Renal cortical epithelial cell (primary cell): ENCODE measurements at places on chromosomes 1 and 21. TPM values are rescaled to one million over a fixed set of nuclear protein-coding genes. Genes with fewer than 3 reads are reported as not detected.

GRCh38 chr1:116806671-116807070, 52.4 kb downstream of the CD2 start:
- DNase-seq: no peak

- DNase-seq: no peak
Observed at GRCh38 chr21:42310411-42311001, 4.7 kb downstream of the TFF3 start.

GRCh38 chr1:231465051-231465450, 43.0 kb upstream of the EGLN1 start:
- DNase-seq: no peak

- DNase-seq: no peak
Observed at GRCh38 chr1:20980051-20980450, 192.9 kb upstream of the HP1BP3 start.

DNA sequence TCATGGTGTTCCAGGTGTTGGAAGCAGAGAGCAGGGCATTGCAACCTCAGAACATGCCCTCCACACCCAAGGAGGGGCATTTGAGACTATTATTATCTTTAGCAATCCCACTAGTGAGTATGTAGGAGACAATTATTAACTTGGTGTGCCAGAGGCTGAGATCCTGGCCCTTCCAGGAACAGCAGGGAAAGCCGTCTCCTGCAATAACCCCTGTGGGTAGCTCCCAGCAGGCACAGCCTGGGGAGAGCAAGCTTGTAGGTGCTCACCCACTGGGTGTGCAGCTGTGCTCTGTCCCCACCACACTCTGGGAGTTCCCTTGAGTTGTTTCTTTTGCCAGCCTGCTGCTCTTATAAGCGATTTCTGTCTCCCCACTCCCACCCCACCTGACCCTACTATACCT, 10.3 kb downstream of the CFAP107 start:
- no peak for DNase-seq

DNA sequence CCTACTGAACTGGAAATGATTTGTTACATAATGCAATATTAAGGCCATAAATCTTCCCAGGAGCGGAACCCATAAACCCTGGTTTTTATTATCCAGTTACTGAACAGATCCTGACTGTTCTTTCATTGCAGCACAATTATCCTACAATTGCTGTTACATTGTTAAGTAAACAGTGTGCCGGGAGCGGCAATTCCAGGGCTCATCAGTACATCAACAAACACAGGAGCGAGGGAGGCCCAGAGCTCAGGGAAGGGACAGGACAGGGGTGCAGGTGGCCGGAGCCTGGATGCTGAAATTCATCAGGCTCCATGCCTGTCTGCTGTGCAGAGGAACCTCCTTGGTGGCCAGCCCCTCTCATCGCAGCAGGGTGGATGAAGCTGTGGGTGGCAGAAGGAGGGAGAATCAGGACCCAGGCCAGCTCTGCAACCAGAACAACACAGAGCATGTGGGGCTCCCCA, 544.7 kb downstream of the NPHP4 start:
- DNase-seq: no peak

DNA sequence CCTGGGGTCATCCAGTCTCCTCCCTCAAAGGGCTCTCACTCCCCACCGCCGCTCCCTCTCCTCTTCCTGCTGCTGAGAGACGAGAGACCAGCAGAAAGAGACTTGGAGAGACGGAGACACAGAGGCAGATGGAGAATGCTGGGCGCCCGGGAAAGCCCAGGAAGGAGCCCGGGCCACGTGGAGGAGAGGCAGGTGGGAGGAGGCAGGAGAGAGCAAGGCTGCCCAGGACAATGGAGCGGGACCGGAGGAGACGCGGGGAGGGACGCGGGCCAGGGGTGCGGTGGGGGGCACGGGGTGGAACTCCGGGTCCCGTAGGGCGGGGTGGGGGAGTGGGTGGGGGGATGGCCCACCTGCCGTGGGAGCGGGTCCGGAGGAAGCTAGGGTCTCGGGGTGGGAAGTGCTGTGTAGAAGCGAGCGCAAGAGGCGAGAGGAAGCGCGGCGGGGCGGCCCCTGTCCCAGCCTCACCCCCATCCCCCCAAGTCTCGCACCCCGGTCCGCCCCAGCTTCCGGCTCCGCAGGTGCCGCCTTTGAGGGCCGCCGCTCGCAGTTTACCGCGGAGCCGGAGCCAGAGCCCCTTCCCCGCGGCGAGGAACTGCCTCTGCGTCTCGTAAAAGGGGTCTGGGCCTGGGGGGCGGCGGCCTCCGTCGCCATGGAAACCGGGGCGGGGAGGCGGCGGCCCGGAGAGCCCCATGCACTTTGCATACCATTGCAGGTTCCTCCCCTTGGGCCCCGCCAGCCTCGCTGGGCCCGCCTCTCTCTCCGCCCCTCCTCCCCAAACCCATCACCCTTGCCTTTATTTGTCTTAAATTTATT, 11.7 kb upstream of the EPHA2 start:
- DNase-seq: no peak

- peak; percentile 97 for DNase-seq
Observed at GRCh38 chr1:116508984-116509980, 61.5 kb downstream of the CD58 start.

DNA sequence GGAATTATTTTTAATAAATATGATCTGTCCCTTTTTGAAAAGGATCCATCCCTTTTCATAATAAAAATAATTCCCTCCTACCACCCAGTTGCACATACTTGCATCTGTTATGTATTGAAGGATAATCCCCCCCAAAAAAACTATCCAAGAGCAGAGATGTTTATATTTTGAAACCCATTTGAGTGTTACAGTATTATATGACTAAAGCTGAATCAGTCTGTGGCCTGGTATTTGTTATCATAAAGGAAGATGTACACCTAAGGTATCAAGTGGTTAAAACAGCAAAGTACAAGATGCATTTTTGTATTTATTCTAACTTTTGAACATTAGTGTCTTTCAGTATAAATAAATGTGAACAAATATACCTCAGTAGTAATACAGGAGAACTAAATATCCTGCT, 12.7 kb upstream of the TGFB2 start:
- no peak for DNase-seq

DNA sequence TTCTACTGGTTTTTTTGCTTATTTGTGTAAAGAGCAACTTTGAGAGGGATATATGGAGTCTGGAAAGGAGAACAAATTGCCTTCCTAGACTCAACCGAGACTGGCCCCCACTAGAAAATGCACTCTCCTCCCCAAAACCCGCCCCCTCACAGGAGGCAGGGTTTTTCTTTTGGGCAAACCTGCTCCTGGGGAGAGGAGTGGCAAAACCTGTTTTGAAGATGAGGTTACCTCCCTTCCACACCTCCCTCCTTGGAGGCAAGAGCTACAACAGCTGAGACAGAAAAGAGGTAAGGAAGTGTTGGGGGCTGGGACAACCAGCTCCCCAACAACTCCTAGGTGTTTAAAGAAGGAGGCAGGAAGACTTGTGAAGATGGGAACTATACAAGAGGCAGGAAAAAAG, at the start of gene BNIPL:
TSS of gene BNIPL (plus strand) at position 231 of the 400 bp plus-strand sequence. CDS start at position 371, 140 bp downstream.
- DNase-seq: no peak

- peak; percentile 66 for DNase-seq
Observed at GRCh38 chr1:234933475-234933874, 195.2 kb downstream of the TOMM20 start.

DNA sequence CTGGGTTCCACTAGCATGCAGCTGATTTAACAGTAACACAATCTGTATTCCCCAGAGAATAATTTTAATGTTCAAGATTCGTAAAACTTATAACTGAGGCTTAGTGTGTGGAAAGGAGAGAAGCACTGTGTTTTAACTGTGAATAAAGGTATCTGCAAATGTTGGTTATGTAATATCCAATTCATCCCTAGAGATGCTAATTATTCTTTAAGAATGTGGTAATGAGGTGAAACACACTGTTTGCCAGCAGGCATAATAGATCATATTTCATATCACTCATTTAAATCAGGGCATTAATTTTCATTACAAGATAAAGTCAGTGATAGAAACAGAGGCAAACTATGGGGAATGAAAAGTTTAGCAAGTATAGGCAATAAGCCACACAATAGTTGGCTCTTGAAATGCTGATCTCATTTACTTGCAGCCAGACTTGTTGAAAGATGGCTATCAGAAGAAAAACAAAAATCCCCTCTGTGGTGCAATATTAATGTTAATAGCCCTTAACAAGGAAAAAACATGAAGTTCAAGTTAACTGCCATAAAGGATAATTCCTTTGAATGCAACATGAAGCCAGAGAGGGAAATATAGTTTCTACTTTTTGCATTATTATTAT, 33.4 kb downstream of the HMCN1 start:
- DNase-seq: no peak

GRCh38 chr1:176864211-176864610, 300.3 kb downstream of the ASTN1 start:
- DNase-seq: no peak

GRCh38 chr21:38352536-38353219, 95.9 kb downstream of the KCNJ15 start:
- peak; percentile 77 for DNase-seq

DNA sequence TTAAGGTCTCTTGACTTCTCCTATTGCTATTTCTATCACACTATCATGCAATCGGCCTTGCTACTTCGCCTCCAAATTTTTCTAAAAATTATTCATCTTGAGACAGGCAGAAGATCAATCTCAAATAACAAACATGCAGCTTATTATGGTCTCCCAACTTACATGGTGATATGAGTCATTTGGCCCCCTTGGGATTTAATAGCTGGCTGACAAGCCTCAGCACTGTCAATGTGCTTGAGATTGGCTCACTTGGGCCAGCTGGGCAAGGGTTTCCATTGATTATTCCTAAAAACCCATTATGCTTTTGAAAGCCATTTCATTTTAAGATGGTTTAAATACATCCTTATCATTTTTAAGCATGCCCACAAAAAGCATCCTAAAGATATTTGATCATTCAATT, 224.5 kb upstream of the NFIA start:
- DNase-seq: no peak

DNA sequence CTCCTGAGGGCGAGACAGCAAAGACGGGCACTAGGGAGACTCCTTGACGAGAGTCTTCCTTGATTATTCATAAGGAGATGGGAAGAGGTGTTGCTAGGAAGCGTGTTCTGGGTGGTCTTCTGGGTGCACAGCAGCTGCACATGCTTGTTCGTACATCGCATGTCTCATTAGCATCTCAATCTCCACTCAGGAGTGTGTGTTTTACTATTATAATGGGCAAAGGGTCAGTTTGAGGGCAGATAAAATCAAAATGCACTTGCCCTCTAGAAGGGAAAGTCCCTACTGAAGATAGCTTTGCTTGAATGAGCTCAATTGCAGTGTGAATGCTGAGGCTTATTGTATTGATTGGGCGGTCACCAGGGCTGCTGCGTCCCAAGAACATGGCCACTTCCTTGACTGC, 50.2 kb upstream of the SCCPDH start:
- no peak for DNase-seq

GRCh38 chr1:174157157-174157806, 2.0 kb upstream of the RABGAP1L start:
- DNase-seq: peak; percentile 19

DNA sequence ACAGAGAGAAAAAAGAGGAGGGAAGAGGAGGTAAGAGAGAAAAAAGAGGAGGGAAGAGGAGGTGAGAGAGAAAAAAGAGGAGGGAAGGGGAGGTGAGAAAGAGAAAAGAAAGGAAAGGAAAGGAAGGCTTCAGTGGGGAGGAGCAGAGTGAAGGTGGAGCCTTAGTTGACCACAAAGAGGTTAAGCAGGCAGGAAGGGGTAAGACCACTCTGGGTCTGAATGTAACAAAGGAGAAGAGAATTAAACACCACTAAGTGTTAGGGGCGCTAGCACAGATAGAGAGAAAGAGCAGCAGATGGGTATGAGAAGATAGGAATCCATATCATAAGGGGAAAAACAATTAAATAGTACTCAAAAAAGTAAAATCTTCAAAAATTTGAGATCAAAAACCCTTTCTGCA, 6.6 kb downstream of the PTPN14 start:
- no peak for DNase-seq

DNA sequence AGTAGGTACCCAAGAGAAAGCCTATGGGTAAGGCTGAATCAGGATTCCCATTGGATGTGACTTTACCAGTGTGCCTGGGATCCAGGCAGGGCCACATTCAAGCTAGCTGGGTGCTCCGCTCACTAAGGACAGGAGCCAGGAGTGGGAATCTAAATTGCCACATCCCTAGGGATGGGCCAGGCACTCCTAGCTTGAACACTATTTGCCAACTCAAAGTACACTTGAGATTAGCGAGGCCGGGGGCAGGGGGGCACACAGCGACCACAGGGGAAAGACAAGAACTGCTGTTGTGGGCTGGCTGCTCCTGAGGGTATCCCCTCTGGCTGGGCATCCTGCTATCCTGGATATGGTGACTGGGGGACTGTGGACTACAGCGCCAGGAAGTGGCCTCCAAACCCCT, 4.3 kb downstream of the SLC45A3 start:
- no peak for DNase-seq

DNA sequence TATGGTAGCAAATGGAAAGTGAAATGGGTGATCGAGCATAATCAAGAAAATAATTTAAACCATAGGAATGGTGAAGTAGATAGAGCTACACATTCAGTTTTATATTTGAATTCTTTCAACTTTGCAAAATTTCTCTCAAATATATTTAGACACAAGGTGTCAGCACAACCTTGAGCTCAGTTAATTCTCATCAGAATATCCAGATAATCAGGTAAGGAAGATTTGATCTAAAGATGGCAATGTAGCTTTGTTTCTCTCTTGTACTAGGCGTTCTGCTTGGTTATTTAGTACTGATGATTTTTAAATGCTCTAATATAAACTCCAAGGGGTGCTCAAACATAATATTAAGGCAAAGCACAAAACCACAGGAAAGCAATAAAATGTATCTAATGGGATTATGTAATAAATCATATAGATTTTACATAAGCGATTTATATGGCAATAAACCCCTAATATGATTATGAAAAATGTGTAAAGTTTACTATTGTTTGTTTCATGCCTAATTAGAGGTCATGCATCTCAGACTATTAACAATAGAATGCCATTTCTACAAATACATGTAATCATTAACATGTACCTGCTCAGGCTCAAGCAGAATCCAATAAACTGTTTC, 32.4 kb upstream of the SERTAD4 start:
- DNase-seq: peak; percentile 27

The OR2AK2 gene
- not detected in 2 replicates for total RNA-seq

The MANEAL gene
- total RNA-seq: 2.1 and 4.3 TPM in 2 replicates

The LY9 gene
- total RNA-seq: not detected in 2 replicates

The HSD3B2 gene
- not detected in 2 replicates for total RNA-seq

The TENT5C gene
- total RNA-seq: 0.17 and 2.1 TPM in 2 replicates

The MAP3K21 gene
- total RNA-seq: 10.8 and 24.8 TPM in 2 replicates

The CNTN2 gene
- 0.05 TPM in 1 of 2 replicates, not detected in the other for total RNA-seq

The PLA2G2D gene
- not detected in 2 replicates for total RNA-seq

The GPR3 gene
- 0.25 TPM in 1 of 2 replicates, not detected in the other for total RNA-seq

The RHEX gene
- 5.7 and 11.6 TPM in 2 replicates for total RNA-seq
